ENCODE measurements at places on chromosomes 12 and 14.

GRCh38 chr12:67541625-67541991, 106.9 kb upstream of the DYRK2 start:
- DNase-seq, result no peak

DNA sequence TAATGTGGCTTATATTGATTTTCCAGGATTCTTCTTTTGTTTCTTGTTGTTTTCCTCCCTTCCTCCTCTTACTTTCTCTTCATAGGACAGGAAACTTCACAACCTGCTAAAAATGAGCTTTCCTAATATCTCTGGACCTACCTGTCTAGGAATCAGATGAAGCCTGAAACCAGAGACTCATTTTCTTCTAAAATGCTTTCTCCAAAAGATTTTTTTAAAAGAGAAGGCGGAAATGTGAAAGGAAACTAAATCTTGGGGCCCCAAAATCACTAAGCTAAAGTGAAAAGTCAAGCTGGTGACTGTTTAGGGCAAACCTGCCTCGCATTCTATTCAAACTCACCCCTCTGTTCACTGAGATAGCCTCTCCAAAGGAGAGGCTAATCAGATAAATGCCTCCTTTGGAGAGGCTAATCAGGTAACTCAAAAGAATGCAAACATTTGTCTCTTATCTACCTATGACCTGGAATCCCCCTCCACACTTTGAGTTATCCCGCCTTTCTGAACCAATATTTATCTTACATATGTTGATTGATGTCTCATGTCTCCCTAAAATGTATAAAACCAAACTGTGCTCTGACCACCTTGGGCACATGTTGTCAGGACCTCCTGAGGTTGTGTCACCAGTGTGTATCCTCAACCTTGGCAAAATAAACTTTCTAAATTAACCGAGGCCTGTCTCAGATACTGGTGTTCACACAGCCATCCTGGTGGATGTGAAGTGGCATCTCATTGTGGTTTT, 72.7 kb upstream of the HECTD1 start:
- DNase-seq, result no peak

- peak; percentile 52 for DNase-seq
Measured at GRCh38 chr14:74077401-74077800, 6.9 kb downstream of the ALDH6A1 start.

- no peak for DNase-seq
Measured at GRCh38 chr12:56836800-56837663, 73.9 kb downstream of the HSD17B6 start.

GRCh38 chr12:51887476-51888315, at the start of gene ANKRD33:
Gene ANKRD33 (plus strand): TSS chr12:51888103. CDS start chr12:51888187, 84 bp downstream.
- DNase-seq, result no peak

DNA sequence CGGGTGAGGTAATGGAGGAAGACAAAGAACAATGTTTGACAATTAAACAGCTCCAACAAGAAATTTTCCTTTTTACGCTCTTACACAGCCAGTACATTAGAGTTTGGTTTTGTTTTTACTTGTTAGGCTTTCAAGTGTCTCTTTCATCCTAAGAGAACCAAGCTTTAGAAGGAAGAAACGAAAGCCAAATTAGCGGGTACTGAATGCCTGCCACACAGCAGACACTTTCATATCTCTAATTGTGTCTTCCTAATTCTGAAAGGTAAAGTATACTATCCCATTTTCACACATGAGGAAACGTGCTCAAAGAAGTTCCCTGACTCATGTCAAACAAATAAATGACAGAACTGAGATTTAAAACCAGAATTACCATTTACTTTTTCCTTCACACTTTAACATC, 65.0 kb downstream of the CDK17 start:
- DNase-seq, result no peak

DNA sequence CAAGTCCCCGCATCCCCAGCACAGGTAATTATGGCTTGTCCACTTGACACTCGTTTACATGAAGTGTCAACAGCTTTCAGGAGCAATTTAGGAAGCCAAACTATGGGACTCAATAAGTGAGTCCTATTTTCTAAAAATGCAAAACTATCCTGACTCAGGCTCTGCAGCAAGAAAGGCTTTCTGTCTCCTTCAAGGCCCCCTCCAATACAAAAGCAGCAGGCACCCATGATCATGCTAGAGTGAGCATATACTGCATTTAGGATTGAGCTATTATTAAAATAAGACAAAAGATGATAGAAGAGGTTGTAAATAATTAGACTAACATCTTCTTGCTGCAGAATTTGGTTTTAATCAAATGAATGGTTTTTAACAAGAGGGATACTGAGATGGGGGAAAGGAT, 3.2 kb downstream of the SIX6 start:
- DNase-seq, result peak; percentile 9

- DNase-seq, result no peak
Measured at GRCh38 chr14:79483477-79484388, 727.6 kb downstream of the DIO2 start.

GRCh38 chr12:107684029-107684795, 1.4 kb upstream of the PWP1 start:
- DNase-seq, result no peak

GRCh38 chr14:55430024-55430690, 10.3 kb downstream of the TBPL2 start:
- no peak for DNase-seq

- DNase-seq, result no peak
Measured at GRCh38 chr12:42119085-42119633, 25.5 kb downstream of the GXYLT1 start.

- DNase-seq, result no peak
Measured at GRCh38 chr12:43029971-43030370, 440.4 kb upstream of the PRICKLE1 start.

DNA sequence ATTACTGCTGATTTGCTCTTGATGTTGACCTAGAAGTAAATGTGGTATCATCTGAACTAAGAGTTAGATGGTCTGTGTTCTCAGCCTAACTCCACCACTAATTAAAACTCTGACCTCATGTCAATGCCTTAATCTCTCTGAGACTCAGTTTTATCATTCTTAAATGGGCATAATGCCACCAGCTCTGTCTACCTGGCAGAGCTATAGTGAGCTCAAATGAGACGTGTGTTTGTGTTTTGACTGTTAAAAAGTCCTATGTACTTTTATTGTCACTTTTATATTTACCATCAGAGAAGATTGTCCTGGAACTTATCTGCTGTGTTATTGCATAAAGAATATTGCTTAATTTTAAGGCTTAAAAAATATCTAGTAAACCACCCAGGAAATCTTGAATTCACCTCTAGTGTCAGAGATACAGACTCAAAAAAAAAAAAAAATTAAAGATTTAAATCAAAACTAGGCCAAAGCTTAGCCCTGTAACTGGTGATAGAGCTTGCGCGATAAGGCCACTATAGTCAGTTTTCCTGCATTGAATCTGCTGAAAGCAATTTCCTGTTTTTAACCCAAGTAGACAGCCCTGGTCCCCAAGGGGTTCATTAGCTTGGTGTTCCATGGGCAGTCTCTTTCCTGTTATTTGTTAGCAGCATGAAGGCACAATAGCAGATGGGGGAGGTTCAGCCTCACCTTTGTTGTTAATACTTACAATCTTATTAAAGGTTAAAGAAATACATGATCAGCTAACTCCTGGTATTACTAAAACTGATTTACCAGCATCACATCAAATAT, 261.8 kb downstream of the ATP23 start:
- DNase-seq, result no peak

DNA sequence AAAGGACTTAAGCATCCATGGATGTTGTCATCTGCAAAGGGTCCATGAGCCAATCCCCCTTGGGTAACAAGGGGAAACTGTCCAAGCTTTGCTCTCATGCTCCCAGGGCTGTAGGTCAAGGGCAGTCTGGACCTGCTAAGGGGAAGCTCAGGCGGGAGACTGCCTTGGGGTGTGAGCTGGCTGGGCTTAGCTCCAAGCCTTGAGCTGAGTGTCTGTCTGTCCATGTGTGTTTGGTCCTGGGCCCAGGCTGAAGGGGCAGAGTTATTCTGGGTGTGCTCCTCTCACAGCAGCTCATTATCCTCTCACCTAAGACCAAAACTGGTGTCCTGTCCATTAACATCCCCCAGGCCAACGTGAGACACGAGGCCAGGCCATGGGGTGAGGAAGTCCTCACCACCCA, 274.8 kb downstream of the SLC15A4 start:
- DNase-seq, result no peak

DNA sequence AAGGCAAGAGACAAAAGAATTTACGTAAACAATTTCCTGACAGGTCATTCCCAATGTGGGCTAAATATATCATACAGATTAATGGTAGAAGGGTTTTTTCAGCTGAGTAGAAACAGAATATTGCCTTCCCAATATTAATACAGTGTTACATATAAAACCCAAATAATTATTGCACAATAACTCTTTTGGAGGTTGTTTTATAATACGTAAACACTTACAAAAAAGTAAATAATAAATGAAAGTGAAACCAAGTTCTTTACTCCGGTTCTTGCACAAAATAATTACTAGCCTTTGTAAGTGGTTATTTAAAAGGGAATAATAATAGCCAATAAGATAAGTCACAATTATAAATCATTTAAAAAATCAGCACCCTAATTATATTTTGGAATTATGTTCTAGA, 118.6 kb upstream of the SSTR1 start:
- DNase-seq, result no peak

GRCh38 chr14:103213331-103213730, 90.1 kb downstream of the TNFAIP2 start:
- no peak for DNase-seq

DNA sequence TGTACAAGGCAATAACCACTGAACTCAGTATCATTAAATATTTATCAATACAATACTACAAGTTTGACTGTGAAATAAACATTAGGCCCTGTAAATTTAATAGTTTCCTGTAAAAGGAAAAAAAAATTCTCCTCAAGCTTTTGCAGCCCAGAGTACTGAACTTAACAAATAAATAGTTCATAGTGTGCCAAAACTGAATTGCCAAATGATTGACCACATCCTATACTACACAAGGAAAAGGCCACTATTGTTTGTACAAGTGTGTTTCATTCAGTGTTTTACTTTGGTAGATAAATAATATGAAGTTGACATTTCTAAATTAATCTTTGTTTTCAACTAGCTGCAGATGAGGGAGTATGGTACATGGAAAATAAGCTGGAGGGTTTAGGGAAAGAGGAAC, 379.6 kb downstream of the FLRT2 start:
- no peak for DNase-seq

DNA sequence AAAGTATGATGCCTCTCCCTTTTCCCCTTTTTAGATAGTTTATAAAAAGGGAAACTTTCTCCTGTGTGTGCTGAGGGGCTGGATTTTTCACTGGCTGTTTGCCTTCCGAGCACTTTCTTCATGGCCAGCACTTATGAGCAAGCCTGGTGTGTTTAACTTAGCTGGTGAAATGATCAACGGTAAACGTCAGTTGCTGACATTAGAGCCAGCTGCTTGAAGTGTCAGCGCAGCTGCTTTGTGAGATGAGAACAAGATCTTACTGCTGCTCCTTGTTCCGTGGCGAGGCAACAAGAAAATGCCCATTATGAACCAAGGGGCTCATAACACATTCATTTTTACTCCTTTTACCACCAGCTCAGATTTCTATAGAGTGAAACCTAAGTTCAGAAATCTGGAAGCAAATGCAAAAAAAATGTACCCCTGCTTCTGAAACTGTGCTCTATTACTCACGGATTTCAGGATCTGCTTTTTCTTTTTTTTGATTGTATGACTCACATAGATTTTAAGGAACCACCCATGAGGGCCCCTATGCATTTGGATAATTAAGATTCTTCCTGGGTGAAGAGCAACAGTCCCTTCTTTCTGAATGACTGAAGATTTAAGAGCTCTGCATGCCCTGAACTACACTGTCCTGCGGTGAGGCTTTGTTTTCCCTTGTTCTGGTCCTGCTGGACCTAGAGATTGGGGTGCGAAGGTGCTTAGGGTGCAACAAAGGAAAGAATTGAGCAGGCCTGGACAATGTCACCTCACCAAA, 74.3 kb upstream of the CPM start:
- peak; percentile 27 for DNase-seq

- DNase-seq, result no peak
Measured at GRCh38 chr12:87931812-87932211, 97.4 kb downstream of the C12orf50 start.

DNA sequence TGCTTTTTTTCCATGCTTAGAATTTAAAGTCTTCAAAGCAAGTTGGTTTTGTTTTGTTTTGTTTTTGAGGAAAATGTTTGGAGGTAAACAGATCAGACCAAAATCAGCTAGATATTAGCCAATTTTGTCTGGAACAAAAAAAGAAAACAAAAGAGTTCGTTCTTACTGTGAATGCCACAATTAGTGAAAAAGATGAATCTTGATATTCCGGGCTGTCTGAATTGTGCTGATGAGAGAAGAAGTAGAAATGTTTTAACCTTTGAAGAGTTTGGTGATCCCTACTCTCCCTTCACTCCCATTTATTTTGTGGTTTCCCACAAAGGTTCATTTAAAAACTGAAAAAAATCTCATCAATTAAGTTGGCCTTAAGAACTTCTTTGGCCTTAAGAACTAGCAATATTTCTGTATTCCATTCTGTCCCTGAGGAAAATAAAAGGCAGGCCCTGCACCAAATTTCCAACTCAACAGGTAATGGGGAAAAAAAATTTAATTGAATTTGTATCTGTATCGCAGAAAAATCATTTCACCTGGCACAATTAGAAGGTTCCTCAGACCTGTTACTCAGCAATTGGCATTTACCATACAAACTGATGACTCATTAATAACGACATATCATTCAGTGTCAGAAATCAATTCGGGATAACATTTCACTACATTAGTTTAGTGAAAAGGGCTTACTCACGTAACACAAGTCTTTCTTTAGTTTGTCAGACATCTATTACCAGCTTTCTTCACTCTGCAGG, 562 bp upstream of the GLIPR1L2 start:
- DNase-seq, result no peak

- no peak for DNase-seq
Measured at GRCh38 chr12:117430246-117430645, 68.8 kb upstream of the NOS1 start.

GRCh38 chr12:4648104-4648500, 749 bp downstream of the AKAP3 start:
- no peak for DNase-seq

DNA sequence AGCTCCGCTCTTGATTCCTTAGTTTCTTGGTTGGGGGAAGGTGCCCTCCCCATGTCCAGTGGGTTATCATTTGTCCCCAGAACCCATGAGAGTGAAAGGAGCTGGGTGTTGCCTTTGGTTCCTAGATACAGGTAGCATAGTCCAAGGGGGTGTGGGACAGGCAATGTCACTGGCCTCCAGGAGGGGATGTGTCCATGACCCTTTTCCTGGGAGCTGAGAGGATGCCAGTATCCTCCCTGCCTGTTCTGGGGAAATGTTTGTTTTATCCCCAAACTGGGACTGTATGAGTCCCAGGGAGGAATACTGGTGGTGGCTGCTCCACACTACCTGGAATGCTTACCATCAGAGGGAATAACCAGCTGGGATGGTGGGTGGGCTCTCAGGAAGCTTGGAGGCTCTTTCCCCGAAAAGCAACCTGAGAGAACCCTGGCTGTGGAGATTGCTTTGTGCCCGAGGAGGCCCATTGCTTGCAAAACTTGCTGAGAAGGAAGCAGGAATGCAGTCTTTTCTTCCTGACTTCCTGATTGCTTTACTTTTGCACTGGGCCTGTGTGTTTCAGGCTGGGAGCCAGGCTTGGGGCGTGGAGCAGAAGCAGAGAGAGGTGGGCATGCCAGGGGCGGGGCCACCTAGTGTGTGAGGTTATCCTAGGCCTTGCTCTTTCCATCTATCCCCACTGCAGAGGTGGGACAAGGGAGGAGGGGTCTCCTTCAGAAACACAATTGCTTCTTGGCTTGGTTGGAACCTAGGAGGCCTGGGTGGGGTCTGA, 715 bp upstream of the SLC10A1 start:
- DNase-seq, result no peak

Measured in neuronal stem cell (in vitro differentiated cells).